ENCODE measurements at places on chromosomes 16 and 17.

DNA sequence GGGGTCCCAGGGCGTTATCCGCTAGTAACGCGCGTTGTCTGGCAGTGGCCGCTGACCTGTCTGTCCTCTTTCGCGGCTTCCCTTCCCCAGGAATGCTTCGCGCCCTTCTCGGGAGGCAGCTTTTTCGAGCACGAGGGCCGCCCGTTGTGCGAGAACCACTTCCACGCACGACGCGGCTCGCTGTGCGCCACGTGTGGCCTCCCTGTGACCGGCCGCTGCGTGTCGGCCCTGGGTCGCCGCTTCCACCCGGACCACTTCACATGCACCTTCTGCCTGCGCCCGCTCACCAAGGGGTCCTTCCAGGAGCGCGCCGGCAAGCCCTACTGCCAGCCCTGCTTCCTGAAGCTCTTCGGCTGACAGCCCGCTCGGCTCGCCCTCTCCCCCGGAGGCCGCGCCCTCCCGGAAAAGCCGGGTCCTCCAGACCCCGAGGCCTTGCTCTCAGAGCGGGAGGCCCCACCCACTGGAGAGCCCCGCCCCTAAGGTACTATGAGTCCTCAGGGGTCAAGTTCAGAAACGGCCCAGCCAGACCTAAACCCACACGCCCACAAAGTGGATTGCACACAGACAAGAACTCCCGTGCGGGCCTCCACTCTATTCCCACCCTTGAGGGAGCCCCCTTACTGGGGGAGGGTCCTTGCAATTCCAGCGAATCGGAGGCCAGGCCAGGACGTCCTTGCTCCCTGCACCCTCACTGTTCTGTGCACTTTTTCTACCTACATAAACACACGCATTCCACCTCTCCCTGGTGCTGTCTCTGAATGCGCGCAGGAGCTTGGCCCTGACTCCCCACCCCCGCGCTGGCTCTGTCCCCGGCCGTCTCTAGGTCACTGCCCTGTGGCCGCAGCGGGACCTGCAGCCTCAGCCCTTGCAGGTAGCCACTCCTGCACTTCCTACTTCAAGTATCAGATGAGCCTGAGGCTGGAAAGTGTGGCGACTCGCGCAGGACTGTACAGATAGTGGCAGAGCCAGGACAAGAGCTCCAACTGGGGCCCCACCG lies 5.4 kb upstream of the SLC5A2 start:
- no peak for DNase-seq

GRCh38 chr16:30526137-30526822 lies at the start of gene ZNF768:
Gene ZNF768 (minus strand): TSS chr16:30526566. CDS start chr16:30526413, 153 bp downstream.
- peak; percentile 51 for DNase-seq

DNA sequence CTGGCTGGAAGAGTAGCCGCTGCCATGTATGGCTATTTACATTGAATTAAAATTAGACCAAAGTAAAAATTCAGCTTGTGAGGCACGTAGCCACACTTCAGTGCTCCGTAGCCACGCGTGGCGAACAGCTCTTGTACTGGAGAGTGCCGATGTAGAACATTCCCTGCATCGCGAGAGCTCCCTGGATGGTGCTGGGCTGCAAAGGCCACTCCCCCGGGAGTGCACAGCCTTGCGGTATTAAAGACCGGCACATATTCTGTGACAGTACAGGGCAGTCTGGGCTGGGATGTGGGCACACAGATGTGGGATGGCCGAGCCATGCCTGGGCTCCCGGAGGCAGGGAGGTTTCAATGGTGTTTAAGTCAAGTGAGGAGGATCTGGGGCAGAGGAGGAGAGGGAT lies 102.2 kb downstream of the CMIP start:
- no peak for DNase-seq

DNA sequence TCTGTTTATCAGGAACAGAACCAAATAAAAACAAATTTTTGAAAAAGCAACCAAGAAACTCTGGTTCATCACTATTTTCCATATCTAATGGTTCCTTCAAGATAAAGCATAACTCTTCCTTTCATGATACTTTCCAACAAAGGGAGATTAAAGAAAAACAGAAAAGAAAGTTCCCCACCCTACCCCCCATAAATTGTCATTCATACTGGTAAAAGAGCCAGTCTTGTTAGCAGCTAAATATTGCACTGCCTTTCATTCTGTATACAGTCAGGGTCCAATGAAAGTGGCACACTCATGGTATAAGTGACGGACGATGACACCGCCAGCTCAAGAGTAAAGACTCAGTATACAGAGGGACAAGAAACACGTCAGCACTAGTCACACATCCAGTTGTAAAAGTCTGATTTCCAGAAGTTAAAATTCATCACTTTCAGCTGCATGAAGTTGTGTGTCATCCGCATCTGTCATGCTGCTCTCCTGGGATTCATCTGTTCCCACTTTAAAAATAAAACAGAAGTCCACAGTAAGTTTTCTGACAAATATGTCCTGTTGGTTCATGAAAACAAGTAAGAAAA lies 68.5 kb downstream of the CDC27 start:
- peak; percentile 78 for DNase-seq

- no peak for DNase-seq
Observed at GRCh38 chr16:11049396-11050059, 105.2 kb downstream of the CLEC16A start.

DNA sequence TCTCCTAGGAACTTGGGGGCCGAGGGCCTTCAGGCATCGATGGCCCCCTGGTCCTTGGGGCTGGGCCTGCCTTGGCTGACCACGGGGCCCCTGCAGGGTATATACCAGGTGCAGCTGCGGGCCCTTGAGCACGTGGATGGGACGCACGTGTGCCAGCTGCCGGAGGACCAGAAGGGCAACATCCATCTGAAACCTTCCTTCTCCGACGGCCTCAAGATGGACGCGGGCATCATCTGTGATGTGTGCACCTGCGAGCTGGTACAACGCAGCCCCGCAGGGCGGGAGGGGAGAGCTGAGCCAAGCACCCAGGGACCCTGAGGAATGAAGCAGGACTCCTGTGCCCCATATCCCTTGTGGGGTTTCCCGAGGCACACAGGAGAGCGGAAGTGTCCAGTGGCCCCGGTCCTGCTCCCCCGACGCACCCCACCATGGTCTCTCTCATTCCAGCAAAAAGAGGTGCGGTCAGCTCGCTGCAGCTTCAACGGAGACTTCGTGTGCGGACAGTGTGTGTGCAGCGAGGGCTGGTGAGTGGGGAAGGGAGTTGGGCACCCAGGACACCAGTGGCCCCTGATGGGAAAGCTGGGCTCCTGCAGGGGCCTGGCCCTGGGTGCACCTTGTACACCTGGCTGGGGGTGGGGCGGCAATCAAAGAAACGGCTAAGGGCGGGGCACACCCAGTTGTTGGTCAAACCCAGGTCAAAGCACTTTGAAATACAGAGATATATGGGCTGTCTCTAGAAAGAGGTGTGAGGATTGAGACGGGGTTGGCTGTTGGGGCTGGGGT lies 10.6 kb downstream of the ITGB4 start:
- DNase-seq: no peak

DNA sequence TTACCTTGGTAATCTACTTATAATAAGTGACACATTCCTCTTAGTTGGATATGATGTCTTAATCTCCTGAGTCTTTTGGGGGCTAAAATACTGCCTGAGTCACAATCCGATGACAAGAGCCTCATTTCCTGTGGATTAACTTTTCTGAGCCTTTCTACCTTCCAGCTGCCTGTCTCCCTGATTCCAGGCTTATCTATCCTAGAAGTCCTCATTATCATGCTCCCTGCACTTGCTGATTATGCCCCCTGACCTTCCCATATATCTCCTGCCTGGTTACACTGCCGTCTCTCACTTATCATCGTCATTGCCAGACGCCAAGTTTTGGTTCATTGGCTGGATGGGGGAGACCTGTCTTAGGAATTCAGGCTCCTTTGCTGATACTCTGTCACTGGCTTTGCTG lies 727.4 kb upstream of the CA10 start:
- no peak for DNase-seq

- no peak for DNase-seq
Observed at GRCh38 chr17:76263896-76264295, 1.3 kb upstream of the UBALD2 start.

DNA sequence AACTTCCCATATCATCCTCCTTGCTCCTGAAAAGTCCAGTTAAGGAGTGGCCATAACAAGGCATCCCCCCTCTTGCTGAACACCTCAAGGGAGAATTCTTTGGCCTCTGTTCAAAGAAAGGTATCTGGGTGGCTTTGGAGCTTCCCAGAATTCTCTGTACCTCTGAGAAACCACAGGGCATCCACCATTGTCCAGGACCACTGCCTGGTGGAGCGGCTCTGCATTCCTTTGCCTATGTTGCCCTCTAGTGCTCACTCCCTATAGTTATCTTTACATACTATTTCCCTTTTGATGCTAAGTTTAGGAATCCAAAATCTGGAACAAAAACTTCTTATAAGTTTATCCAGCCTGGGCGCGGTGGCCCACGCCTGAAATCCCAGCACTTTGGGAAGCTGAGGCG lies 30.3 kb downstream of the CHD9NB start:
- DNase-seq: peak; percentile 74

- DNase-seq: no peak
Observed at GRCh38 chr16:979147-979546, 2.4 kb upstream of the SOX8 start.

- peak; percentile 1 for DNase-seq
Observed at GRCh38 chr17:53896047-53896446, 73.3 kb downstream of the KIF2B start.

GRCh38 chr17:57269052-57269451 lies 12.7 kb downstream of the MSI2 start:
- no peak for DNase-seq

DNA sequence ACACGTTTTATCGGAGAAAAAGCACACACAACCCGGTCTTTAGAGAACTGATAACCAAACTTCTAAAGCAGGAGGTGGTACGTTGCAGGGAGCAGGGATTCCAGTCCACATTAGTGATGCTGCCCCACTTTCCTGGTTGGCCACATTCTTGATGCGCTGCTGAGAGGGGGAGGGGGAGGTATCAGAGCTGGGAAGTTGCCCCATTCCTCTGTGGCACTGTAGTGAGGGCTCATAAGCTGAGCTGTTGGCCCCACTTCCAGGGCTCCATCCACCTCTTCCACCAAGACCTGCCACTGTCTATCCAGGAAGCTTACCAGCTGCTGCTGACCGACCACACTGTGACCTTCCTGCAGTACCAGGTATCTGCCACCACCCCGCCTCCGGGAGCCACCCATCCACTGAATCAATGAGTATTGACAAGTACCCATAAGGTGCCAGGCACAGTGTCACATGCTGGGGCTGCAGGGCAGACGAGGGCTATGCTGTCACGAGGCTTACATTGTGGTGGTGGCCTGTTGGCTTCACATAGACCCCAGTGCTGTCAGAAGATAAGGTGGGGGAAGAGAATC lies 1.1 kb downstream of the TSEN54 start:
- DNase-seq: peak; percentile 40

DNA sequence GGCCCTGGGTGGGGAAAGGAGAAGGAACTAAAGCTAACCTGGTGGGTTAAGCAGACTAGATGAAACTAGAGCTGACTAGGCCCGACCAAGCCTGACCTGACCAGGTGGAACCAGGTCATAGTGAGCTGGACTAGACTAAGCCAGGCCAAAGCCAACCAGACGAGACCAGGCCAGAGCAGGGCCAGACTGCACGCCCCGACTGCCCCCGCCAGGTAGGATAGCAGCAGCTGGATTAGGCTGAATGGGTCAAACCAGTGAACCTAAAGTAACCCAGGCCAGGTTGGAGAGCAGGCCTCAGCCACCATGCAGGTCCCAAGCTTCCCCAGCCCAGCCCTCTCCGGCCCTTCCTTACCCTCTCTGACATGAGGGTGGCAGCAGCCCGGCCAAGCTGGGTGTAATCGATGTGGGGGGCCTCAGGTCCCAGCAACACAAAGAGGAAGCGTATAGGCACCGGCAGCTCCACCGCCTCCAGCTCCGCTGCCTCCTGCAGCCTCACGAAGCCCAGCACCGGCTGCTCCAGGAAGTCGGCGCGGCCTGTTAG lies 9.1 kb downstream of the SLC4A1 start:
- no peak for DNase-seq

- no peak for DNase-seq
Observed at GRCh38 chr16:89154390-89155183, 17.0 kb upstream of the CDH15 start.

GRCh38 chr16:83819361-83819760 lies 11.6 kb downstream of the HSBP1 start:
- no peak for DNase-seq

GRCh38 chr17:527247-527646 lies 174.6 kb upstream of the RPH3AL start:
- DNase-seq: no peak

- no peak for DNase-seq
Observed at GRCh38 chr17:55709440-55709839, 13.2 kb downstream of the TMEM100 start.

GRCh38 chr17:44774271-44775135 lies 15.7 kb downstream of the ADAM11 start:
- DNase-seq: peak; percentile 87

DNA sequence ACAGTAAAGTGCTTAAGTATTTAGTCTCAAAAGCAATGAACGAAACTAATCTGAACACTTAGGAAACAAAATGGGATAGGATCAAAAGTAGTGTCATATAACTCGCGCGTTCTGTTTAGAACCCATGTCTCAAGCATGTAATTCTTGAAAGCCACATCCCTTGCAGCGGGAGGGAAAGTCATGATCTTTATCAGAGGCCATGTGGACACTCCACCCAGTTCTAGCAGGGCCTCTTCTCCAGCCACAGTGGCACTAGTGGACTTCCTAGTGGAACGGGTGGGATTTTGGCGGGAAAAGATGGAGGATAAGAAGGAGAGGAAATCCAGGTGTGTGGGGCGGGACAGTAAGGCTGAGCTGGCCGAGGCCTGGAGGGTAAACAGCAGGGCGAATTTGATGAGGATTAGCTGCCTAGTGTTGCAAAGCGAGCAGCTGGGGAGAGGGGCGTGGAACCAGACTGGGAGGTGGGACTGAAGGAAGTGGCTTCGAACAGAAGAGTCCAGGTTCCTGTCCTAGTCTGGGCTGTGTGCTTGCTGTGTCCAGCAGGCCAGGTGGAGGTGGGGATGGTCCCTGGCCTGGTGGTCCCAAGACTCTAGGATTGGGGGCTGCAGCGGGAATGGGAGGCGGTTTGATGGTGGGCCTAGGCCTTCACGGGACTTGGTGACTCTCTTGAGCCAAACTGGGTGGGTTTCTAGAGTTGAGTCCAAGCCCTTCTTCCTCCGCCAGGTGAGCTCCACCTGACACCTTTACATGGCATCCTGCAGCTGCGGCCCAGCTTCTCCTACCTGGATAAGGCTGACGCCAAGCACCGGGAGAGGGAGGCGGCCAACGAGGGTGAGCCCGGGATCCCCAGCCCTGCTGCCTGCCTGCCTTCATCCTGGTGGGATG lies 15.9 kb downstream of the POLR3E start:
- no peak for DNase-seq

GRCh38 chr16:9787717-9788116 lies 394.5 kb downstream of the GRIN2A start:
- no peak for DNase-seq

GRCh38 chr17:74798239-74798707 lies 22.1 kb upstream of the NAT9 start:
- DNase-seq: no peak

Data from RKO (cell line).